ENCODE measurements at places on chromosomes 7 and 10. TPM values are rescaled to one million over a fixed set of nuclear protein-coding genes. Genes with fewer than 3 reads are reported as not detected.

Gene DLX6
- not detected for total RNA-seq

Gene NUTM2B
- 5.0 TPM for total RNA-seq

Gene CACUL1
- total RNA-seq = 42.9 TPM

Gene CUBN
- total RNA-seq = 4.1 TPM

Gene TSPAN33
- total RNA-seq = 14.1 TPM

Gene VAX1
- not detected for total RNA-seq

Gene EPHB6
- total RNA-seq = 25.3 TPM

Gene MMP21
- not detected for total RNA-seq

Gene EIF5AL1
- 0.14 TPM for total RNA-seq

Measured in thoracic aorta (tissue), 2 donors.